ENCODE measurements at places on chromosomes 12 and 14.
A peak's percentile ranks its signal among the peaks of the same experiment; 100 is the strongest.

DNA sequence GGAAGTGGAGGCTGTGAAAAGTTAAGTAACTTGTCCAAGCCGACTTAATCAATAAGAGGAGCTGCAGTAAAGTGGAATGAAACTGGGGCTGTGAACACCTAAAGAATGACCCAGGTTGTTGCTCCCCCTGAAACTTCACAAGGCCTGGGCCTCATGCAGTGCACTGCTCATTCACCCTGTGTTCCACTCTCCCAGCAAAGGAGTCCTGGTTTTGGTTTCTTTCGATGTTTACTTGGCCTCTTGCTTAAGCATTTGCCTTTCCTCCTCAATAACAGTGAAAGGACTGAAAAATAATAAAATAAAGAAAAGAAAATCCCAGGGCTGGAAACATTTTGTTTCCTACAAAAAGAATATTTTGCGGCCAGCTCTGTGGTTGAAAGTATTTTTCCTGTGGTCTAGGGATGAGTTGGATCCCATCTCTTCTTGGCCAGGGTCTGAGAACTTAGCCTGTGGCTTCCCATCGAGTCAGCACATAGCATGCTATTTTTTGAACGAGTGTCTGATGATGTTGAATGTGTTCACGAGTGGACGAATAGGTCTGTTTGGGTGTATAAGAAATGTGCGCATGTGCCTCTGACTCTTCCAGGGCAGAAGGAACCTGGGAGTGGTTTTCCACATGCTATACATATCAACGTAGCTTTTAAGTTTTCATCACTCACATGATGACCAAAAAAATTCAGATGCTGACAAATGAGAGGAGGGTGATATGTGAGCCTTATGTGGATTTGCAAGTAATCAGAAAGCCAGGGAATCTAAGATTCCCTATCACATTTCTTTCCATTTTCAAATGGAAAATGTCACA is 349.8 kb downstream of the ZFP36L1 start:
- DNase-seq = peak; percentile 44

DNA sequence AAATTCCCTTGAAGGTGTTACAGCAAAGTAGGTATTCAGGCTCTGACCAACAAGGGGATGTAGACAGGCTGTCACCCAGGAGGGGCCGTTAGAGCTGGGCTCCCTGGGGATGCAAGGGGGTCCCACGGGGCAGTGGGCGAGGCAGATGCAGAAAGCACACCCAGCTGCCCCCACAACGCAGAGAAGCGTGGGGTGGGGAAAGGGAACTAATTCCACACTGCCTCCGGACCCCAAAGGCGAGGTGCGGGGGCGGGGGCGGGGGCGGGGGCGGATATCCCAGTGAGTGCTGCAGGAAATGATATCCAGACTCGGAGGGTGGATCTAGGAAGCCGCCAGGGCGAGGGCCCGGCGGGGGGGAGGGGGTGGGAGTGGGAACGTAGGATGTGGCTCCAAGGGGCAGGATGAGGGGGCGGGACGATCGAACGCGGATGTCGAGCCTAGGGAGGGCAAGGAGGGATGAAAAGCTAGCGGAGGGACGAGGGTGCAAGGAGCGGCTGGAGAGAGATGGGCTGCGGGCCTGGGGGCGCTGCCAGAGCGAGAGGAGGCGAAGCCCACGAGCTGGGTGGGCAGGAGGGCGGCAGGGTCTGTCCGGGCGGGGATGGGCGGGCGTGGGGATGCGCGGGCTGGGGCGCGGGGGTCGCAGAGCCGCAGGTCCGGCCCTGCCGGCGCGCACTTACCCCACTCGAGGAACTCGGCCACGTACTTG is 874 bp downstream of the CDC42BPB start:
- no peak for DNase-seq

DNA sequence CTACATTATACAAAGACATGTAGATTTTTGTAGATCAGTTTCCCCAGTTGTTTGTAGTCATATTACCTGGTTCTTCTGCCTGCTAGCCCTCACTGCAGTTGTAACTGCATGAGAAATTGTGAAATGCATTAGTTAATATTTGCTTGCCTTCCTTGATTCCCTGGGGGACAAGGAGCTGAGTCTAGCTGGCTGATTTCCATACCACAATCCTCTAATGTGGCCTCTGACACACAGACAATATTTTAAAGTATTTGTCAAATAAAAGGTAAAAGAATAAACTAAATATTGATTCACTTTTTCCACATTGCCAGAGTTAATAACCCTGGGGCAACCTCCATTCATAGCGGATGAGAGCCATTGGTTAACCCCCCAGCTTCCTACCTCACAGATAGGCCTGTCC is 128.8 kb upstream of the TMEM132C start:
- no peak for DNase-seq

GRCh38 chr12:118035190-118036041 is 18.9 kb downstream of the RFC5 start:
- no peak for DNase-seq

DNA sequence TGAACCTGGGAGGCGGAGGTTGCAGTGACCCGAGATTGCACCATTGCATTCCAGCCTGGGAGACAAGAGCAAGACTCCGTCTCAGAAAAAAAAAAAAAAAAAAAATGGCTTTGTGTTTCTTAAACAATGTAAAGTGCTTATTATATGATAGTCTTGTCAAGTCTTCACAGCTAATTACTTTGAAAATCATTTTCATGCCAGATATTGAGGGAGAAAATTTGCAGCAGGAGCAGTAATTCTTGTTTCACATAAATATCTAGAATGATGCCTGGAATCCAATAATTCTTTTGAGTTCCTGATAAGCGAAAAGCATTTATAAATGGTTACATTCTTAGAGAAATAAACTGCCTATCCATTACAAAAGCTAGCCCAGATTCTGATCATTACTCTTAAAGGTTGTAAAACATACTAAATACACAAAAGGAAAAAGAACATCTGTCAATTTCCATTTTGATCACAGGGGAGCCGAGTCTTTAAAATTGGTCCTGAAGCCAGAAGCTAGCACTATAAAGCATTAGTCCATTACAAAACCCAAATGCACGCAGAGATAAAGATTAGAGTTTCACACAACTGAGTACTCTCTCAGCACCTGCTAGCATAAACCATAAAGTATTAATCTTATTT is 50.3 kb downstream of the IFT81 start:
- DNase-seq = no peak

DNA sequence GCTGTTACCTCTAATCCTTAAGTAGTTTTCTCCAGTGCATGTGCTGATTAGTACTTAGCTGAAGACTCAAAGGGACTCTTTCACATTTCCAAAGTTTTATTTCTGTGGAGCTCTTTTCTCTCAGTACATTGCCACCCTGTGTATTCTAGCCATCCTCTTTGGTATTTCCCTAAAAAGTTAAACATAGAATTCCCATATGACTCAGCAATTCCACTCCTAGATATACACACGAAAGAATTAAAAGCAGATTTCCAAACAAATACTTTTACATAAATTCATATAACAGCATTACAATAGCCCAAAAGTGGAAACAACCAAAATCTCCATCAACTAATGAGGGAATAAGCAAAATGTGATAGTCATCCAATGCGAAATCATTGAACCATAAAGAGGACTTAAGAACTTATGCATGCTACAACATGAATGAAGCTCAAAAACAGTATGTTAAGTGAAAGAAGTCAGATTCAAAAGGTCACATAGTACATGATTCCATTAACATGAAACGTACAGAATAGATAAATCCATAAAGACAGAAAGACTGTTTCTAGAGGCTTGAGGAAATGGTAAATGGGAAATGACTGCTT is 9.0 kb upstream of the NOVA1 start:
- DNase-seq = no peak

DNA sequence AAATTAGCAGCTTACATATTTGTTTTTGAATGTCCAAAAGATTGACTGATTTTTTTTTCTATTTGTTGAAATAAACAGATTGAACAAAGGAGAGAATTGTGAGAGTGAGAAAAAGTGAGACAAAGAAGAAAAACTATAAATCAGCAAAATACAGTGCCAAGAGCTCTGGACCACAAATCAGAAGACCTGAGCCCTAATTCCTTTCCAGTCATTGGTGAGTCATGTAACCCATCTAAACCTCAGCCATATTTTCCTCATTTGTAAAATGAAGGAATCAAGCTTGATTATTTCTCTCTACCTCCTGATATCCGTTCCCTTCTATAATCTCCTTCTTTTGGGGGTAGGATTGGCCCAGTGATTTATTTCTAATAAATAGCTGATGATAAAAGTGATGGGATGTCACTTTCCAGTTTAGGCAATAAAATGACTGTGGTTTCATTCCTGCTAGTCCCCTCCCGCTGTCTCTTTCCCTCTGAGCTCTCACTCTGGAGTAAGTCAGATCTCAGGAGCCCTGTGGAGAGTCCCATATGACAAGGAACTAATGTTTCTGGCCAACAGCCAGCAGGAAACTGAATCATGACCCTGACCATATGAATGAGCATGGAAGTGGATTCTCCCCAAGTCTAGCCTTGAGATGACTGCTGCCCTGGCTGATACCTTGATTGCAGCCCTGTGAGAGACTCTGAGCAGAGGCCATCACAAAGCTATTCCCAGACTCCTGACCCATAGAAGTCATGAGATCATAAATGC is 218.9 kb downstream of the ACSS3 start:
- no peak for DNase-seq

GRCh38 chr14:58643366-58643765 is 5.6 kb downstream of the DACT1 start:
- no peak for DNase-seq

GRCh38 chr12:75583355-75583754 is 71.9 kb upstream of the KRR1 start:
- DNase-seq = no peak

DNA sequence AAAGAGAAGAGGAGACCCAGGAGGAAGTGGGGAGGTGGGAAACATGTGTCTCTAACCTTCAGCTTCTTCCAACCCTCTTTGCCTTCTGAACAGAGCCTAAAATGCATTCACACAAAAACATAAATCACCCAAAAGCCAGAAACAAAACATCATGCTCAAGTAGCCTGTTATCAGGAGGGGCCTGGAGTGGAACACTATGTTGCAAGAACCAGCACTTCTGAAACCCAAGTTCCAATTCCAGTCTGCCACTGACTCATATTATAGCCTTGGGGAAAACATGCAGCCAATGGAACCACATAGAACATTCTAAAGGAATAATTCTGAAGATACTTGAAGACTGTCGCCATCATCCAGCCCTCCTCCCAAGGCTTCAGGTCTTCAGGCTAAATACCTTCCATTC is 169.8 kb upstream of the PLXNC1 start:
- DNase-seq = no peak

GRCh38 chr12:39441963-39442830 is 723 bp downstream of the KIF21A start:
- DNase-seq = peak; percentile 14

DNA sequence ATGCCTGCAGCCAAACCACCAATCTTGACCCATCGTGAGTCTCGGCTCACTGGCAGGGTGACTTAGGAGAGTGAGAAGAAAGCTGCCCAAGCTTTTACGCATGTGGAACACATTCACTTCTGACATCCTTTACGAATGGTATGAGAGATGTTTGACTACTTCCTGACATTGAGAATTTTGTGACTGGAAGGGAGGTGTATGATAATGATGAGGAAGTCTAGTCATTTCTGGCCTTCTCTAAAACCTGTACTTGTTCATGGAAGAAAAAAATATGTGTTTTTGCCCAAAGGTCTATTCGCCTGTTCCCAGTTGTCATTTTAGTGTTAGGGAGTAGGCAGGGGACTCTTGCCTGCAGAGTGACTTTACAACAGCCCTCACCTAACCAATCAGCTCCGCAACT is 227.2 kb upstream of the ATP2B1 start:
- no peak for DNase-seq

- no peak for DNase-seq
These were observed 4.1 kb downstream of the SERPINA1 start for GRCh38 chr14:94384342-94384741.

DNA sequence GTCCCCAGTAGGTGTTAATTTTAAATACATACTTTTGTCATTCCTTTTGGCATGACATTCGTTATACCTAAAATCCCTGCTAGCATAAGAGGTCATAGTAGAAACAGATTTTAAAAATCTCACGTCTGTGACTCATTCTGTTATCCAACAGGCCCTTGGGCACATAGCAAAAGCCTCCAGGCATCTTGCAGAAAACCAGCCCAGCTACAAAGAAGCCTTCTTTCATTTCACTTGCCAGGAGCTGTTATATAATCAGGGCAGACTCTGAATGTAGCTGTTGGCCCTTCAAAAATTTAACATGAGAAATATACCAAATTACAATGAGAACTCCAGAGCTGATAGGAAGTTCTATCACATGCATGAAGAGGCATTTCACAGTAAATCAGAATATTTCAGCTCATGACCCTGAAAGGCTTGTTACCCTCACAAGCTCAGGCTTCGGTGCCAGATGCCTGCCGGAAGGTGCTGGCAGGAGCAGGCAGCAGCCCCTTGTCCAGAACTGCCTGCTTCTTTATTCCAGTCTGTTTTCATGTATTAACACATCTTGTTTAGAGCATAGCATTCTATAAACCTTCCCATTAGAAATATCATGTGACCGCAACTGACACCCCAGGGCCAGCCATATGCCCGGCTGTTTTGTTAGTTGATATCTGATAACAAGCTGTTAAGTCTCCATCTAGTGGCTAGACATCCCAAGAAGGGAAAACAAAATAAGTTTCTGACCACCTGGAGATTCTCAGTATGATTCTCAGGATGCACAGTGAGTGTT is 17.8 kb downstream of the E2F7 start:
- no peak for DNase-seq

Data from tibial nerve (tissue), 4 donors.